ENCODE measurements at places on chromosomes 3 and 15.

DNA sequence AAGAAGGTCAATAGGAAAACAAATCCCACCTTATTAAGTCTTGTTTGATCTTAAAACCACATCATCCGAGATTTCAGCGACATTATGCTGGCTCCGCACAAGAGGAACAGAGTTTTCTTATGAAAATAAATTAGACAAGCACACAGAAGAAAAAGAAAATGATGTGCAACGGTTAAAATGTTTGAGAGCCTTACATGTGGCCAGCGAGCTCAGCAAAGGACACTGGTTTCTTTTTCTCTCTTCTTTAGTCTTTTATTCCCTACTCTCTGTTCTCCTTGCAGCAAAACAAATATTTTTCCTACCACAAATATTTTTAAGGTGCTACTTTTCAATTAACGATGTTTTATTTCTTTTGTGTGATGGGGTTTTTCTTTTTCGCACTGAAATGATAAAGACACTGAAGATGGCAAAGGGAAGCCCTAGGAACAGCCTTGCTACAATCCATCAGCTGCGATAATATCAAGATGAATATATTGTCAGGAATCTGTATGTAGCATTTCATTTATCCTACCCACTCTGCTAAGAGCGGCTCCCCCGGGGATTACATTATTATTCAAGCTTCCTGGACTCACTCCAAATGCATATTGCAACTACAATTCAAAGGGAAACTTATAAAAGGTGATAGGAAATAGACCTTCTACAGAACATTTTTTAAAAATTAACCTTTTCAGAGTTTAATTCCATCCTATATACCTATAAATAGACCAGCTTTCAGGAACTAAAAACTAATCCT lies 72.9 kb downstream of the ANXA2 start:
- DNase-seq: no peak

DNA sequence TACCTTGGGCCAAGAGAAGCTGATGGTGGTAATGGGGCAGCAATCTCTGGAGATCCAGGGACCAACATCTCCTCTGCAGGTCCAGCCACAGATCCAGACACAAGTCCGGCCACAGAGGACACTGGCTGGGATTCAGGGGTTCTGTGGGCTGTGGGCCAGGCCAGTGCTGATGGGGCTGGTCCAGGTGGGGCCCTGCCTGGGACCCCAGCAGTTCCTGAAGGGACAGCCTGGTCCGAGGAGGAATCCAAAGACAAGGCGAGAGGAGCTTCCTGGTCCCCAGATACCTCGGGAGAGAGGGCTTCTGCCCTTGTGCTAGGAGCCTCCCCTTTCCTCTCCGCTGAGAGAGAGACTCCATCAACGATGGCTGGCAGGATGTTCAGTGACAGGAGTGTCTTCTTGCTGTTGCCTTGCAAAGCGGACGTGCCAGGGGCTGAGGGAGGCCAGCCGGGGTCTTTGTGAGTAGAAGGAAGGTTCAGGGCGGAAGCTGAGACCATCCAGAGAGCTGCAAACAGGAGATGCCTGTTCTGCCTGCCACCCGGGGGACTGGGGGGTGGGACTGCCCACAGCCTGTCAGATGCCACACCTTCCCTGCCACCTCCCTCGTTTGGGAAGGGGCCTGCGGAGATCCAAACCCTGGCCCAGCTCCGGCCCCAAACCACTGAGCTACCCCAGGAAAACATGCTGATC lies 24.5 kb upstream of the GOLGA6C start:
- no peak for DNase-seq

- DNase-seq: no peak
These were observed 793.0 kb downstream of the MCTP2 start for GRCh38 chr15:95024351-95024750.

DNA sequence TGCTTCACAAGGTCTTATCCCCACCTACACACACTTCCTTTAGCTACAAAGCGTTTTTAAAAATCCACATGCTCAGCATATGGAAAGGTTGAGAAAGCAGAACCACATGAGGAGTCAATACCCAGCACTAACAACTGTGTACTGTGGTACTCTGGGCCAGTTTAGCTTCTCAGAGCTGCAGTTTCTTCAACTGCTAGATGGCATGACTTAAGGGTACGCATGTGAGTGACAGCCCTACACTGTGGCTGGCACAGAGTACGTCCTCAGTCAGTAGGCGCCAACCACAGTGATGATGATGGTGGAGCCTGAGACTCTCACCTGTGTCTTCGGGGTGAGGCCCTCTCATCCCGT lies 17.4 kb downstream of the CCDC12 start:
- no peak for DNase-seq

Measured in CD4-positive, alpha-beta T cell treated with Interleukin-21 for 1 hour (primary cell).